ENCODE measurements at places on chromosomes 1 and 21.

DNA sequence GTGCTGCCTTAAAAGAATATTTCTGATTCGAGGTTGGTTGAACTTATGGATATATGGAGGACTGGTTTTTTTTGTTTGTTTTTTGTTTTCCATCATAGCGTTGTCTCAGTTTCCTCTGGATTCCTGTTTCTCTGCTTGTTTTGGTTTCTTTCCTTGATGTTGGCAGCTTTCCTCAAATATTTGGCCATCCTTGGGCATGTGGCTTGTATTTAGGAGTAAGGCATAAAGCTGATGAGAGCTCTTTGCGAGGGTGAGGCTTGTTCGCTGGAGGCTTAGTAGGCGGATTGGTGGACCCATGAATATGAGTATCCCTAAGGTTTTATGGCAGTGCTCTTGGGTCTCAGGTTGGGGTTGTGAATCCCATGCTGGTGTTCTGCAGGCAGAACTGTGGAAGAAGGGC lies 22.9 kb downstream of the DYRK1A start:
- DNase-seq: no peak

- no peak for DNase-seq
These were observed 396.0 kb downstream of the AGBL4 start for GRCh38 chr1:49627781-49628180.

DNA sequence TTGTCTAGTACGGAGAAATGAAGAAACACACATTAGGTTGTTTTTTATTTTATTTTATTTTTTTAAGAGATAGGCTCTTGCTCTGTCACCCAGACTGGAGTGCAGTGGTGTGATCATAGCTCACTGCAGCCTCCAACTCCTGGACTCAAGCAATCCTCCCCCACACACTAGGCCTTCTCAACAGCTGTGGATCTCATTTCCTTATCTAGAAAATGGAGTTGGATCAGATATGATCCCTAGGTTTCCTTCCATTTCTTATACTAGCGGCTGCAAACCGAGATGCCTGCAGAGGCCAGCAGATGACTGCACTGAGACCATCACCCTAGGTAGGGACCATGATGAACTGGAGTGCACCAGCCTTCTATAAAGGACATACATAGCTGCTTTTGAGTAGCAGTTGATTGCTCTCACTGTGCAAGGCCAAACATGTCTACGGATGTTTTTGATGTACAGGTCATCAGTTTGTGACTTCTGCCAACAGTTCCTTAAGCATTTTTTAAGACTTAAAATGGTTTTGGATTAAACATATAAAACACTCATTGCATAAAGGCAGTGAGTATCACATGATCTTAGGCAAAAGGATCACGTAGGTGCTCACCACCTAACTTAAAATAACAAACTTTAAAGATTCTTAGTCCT lies 11.4 kb upstream of the KLHL12 start:
- DNase-seq: no peak

GRCh38 chr1:36387141-36387949 lies 1.6 kb upstream of the STK40 start:
- DNase-seq: no peak

DNA sequence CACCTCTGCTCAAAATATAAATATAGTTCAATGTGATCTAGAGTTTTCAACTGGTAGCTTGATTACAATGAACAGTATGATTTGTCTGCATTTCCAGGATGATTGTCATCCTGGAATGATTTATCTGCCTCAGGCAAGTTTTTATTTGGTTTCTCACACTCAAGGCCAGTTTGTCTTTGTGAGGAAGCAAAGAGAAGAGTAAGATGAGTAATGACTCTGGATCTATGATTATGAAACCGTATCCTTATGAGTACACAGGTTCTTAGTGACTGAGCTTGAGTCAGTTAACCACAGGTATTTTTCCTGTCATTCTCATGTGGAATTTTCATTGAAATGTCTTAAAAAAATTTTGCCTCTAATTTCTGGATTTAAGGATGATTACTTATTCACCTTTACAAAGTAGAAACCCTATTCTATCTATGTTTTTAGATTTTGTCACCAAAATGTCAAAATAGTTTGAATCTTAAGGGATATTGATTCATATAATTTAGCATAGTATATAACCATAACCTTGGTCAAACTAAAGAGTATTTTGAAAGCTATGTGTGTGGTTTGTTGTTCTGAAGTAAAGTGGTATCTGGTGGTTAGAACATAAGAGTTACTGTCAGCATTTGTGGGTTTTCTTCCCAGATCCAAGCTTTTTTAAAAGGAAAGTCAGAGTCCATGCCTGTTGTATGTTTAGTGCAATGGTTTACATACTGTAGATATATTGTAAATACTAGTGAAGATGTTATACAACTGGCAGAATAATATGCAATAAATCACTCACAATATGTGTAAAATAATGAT lies 145.0 kb downstream of the RASAL2 start:
- DNase-seq: no peak

DNA sequence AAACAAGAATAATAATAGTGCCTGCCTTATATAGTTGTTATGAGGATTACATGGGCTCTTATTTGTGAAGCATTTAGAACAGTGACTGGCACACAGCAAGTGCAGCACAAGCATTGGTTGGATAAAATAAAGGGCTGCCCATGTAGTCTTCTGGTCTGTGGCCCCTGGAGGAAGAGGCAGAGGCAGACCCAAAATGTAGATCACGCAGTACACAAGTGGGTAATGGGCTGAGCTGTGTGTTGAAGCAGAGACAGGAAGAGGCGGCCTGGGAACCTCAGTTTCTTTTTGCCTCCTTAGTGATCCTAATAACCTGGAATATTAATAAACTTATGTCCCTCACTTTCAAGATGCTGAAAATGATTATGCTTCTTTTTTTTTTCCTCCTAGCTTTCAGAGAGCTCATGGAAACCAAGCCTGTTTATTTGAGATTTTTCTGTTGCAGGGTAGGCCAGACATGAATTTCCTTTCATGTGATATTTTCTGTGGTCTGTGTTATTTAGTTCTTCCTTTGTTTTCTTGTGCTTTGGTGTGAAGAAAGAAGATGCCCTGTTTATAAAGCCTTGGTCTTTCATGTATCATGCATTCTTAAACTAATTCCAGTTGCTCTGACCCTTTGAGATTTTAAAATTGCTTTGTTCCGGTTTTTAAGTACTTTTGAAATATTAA lies 42.5 kb downstream of the LRRC8D start:
- DNase-seq: no peak

DNA sequence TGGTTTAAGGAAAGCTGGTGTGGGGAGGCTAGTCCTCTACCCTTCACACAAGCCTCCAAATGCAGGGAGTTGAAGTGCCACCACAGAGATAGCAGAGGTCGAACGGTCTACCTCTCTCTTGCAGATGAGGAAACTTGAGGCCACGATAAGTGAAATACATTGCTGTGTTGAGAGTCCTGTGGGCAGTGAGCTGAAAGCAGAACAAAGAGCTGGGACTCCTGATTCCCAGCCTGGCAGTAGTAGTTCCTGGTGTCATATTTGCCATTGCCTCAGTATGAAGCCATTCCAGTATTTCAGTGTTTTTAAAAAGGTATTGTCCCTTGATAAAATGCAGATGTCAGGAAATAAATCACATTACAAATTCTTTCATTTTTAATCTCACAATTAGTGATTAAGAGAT lies 28.6 kb downstream of the AK4 start:
- DNase-seq: no peak

DNA sequence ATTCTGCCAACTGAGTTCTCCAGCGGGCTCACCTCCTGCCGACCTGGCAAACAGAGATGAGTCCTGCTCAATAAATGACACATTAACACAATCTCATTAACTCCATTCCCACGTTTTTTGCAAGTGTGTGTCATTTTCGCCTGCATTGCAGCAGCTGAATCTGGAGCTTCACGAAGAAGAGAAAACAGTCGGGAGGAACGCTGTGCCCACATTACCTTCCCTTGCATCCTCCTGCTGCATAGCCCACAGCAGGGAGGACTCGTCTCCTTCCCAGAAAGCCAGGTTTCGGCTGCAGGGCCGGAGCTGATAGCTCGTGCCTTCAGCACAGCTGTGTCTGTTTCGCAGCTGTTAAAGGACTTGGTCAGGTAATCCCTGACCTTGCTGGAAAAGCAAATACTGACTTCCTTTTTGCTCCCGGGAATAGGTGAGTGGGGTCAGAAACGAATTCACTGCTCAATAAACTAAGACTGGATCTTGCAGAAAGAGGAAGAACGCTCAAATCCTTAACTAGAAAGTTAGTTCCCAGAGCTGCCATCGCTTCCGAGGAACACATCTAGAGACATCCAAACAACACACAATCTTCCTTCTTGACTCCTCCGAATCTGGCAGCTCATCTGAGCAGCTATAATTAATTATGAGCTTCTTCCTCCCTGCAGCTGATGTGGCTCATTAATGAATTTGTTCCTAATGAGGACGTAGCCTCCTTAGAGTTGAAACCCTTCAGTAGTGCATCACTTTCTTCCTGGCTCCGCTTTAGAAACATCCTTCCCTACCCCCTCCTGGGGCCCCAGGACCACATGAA lies 33.0 kb downstream of the KANK4 start:
- DNase-seq: no peak

GRCh38 chr1:199529324-199529723 lies 498.2 kb upstream of the NR5A2 start:
- DNase-seq: no peak

GRCh38 chr1:232183802-232184201 lies 446.1 kb downstream of the SIPA1L2 start:
- no peak for DNase-seq

- DNase-seq: no peak
These were observed 1.7 kb downstream of the MRPS6 start for GRCh38 chr21:34075091-34075425.

- DNase-seq: no peak
These were observed 92.3 kb upstream of the ACTL8 start for GRCh38 chr1:17662786-17663185.

- DNase-seq: no peak
These were observed 109.8 kb downstream of the CACHD1 start for GRCh38 chr1:64579767-64580166.

GRCh38 chr1:25131794-25132193 lies 100.5 kb downstream of the SYF2 start:
- no peak for DNase-seq

DNA sequence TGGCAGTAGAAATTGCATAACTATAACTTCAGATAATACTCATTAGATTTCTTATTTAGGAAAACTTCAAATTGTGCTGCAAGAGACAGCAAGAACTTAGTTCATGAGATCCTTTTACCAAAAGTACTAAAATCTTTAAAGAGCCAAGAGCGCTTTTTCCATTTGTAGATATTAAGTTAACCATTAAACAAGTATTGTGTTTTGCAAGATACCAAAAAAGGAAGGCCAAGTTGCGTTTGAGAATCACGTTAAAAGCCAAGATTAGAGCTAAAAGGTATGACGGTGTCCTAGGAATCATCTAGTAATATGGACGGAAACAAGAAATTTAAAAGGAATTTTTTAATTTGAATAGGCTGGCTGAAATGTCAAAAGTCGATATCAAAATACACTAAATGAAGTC lies 361.3 kb upstream of the LYPLAL1 start:
- DNase-seq: no peak

DNA sequence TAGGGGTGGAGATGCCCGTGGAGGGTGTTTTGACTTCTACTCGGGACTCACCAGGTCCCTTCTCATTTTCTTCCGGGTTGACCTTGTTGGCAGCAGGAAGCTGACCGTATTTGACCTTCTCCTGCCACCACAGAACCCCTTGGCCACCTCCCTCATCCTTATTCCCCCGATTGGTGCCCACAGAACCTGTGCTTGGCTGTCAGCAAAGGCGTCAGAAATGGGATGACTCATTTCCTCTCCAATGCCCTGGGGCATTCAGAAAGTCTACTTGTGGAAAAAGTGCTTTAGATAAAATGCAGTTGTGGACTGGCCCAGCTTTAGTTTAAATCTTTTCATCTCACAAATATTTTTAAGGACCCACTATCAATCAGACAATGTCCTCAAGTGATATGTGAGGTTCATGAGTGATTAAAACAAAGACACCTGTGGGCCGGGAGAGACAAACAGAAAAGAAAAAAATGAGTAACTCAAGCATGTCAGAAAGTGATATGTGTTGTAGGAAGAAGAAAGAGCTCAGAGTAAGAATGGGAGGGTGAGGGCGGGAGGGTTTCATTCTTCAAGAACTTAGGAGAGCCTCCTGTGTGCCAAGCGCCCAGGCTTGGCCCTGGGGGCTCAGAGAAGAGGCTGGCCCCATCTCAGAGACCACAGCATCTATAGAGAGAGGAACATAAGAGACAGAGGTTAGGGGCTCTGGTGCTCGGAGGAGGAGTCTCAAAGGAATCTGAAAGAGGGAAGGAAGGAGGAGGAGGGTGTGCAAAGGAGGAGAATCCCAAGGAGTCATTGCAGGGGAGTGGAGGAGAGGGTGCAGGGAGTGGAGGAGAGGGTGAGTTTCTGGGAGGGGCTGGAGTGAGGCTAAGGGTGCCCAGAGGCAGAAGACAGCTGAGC lies 221.6 kb upstream of the VAMP3 start:
- DNase-seq: no peak

DNA sequence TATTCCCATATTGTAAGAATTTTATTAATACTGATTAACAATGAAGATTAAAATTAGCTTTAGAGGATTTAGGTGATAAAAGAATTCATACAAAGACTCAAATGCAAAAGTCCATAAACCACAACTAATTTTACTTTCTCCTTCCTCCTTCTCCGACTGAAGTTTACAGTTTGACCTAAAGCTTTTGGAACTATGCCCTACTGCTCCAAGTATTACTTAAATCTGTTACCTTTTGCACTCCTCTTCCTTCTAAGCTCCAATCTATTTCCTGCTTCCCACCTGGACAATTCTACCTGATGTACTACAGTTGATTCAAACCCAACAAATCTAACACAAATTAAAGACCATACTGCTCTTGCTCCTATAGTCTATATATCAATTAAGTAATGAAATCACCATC lies 36.3 kb downstream of the ANKRD13C start:
- DNase-seq: no peak

GRCh38 chr1:76298399-76298798 lies 223.9 kb downstream of the ST6GALNAC3 start:
- no peak for DNase-seq

DNA sequence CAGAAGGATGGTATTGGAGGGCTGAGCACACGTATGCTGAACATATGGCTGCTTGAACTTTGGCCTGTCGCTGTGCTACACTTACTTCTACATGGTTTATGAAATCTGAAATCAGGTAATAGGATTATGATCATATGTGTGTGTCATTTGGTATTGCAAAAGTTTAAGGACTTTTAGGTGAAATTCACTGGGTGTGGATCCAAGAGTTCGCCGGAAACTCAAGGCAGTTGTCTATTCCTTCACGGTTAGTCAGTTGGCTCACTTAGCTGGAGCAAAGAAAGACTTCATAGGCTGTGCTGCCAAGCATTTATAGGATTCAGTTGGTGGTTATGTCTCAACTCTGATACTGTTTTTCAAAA lies 927 bp downstream of the UAP1 start:
- DNase-seq: no peak

GRCh38 chr1:110555807-110556470 lies 37.0 kb upstream of the KCNA10 start:
- DNase-seq: no peak

DNA sequence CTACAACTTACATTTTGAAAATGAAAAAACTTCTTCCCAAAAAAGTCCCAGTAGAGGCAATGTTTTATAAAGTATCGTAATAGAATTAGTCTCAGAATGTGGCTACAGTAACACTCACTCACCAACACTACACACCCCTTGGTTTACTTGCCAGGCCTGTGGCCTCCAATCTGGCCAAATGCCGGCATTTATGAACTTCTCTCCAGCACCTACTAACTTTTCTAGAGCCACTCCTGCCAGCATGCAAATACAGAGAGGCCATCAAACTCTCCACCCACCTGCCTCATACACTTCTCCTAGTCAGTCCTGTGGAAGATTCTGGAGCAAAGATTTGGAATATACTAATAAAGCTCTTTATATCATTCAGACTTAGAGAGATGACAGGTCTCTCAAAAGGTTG lies 32.3 kb downstream of the STPG1 start:
- no peak for DNase-seq

GRCh38 chr1:240946926-240947325 lies 335.0 kb upstream of the GREM2 start:
- no peak for DNase-seq

All from urinary bladder (tissue), 4 donors.